ENCODE measurements at places on chromosomes 5 and 9.

DNA sequence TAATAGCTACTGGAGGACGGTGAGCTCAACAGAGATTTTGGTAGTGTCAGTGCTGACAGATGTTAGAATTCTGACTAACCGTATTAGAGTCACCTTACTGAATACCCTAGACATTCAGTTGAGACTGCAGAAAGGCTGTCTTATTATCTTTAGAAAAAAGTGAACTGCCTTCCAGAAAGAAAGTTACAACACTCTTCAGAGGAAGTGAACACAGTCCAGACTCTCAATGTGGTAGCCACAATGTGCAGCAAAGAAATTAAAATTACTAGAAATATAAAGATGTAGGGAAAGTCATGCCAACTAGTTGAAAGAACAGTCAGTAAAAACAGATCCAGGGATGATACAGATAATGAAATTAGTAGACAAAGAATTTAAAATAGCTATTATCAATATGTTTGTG lies 47.1 kb upstream of the COL15A1 start:
- no peak for DNase-seq

DNA sequence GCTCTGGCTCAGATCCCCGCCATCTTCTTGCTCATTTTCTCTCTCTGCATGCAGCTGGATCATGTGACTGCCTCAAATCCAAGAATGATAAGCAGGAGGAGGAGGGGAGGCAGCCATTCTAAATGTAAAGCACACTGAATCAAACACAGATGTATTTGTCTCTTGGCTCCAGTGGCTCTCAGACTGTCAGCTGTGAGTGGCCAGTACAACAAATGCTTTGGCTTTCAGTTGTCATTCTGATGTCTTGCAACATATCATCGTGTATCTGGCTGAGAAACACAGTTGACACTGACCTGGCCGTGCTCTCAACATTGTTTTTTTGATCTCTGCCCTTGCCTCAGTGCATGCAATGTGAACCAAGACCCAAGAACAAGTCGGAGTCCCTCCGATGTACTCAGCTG lies 233.1 kb downstream of the ADAMTSL1 start:
- DNase-seq: no peak

DNA sequence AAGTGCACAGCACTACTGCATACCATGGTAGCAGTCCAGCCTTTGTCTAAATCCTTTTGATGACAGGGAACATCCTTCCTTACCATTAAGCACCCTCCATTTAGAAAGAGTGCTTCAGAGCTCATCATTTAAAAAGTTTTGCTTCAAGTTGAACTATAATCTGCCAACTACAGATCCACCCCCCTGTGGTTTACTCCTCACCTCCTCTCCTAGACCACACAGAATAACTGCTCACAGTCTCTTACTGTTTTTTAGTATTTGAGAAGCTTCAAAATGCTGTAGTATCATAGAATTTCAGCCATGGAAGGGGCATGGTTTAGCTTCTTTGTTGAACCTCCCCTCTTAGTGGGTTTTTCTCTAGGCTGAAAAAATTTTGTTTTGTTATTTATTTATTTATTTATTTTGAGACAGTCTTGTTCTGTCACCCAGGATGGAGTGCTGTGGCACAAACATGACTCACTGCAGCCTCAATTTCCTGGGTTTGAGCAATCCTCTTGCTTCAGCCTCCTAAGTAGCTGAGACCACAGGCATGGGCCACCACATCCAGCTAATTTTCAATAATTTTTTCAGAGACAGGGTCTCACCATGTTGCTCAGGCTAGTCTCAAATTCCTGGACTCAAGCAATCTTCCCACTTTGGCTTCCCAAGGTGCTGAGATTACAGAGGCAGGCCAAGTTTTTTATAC lies 384.3 kb upstream of the RFX3 start:
- DNase-seq: no peak

DNA sequence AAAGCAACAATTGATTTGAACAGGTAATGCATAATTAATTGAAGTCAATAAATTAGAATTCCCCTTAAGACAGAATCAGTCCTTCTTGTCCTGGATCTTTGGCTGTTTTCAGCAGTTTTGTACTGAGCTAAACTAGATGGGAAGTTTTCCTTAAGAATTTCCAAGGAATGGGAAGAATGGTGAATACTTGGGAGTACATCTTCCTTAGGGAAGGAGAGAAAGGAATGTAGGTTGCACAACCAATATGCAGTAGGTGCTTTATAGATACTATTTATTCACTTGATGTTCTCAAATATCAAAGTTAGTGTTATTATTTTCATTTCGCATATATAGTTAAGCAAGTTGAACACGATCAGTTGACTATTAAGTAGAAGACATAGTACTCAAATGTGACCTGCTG lies 183.5 kb upstream of the MAP1B start:
- no peak for DNase-seq

DNA sequence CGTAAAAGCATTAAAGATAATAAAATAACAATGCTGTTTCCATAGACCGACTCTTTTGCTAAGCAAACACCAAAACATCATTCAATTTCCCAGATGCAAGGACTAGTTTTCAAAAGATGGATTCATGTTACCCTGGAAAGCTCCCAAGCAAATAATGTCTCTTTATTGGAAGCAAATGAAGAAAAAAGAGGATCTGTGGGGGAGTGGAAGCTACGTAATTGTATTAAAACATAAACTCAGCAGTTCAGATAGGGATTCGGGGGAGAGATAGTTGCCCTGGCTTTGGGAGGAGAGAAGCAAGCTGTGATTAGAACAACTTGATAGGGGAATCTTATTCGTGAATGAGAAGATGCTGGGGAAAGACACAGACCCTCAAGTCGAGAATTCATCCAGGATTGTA lies 491.0 kb upstream of the CLINT1 start:
- DNase-seq: no peak

DNA sequence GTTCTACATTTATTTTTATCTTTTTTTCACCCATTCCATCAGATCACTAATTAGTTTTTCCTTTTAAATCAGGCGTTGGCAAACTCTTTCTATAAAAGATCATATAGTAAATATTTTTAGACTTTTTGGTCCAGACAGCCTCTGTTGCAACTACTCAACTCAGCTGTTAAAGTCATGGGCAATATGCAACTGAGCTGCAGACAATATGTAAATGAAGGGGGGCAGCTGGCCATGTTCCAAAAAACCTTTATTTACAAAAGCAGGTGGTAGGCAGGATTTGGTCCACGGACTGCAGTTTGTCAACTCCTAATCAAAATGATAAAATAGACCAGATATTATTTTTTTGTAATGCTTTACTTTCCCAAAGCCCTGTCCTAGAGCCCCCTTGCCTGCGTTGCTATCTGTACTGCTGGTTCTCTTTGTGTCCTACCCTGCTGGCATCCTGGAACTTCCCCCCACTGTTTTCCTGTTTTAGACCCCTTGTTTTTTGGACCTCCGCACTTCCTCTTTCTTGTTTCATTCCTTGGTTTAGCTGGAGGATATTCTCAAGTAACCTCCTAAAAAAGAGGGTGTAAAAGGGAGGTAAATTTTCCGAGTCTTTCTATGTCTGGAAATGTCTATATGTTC lies 24.7 kb upstream of the TNFSF8 start:
- DNase-seq: no peak

DNA sequence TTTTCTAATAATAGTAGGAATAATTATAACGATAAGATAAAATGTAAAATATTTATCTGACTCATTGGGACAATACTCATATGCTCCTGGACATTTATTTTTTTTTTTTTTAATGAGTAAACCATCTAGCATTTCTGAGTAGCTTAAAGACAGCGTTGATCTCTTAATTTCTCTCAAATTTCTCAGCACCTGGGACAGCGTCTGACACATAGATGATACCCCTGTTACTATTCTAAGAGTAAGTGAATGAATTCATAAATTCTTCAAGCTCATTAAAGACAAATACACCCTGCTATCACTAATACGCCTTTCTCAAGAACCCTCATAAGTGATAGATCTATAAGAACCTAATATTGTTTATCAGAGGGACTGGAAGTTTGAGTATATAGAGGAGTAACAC lies 12.0 kb upstream of the HTR4 start:
- DNase-seq: no peak

DNA sequence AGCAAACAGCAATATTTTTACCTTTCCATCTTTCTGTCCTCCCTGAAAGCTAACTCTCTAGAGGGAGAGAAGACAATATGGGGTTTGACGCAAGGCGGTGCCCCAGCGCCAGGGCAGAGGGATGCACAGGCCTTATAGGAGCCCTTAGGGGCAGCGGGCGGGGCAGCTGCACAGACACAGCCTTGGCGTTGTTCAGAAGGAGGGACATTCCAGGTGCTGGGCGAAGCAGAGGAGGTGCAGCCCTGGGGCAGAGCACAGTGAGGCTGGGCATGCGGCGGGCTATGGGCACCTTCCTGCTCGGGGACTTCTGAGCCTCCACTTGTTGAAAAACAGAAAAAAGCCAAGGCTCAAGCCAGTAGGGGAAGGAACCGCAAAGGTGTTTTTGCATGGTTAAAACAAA lies 33.7 kb upstream of the BICD2 start:
- DNase-seq: no peak

DNA sequence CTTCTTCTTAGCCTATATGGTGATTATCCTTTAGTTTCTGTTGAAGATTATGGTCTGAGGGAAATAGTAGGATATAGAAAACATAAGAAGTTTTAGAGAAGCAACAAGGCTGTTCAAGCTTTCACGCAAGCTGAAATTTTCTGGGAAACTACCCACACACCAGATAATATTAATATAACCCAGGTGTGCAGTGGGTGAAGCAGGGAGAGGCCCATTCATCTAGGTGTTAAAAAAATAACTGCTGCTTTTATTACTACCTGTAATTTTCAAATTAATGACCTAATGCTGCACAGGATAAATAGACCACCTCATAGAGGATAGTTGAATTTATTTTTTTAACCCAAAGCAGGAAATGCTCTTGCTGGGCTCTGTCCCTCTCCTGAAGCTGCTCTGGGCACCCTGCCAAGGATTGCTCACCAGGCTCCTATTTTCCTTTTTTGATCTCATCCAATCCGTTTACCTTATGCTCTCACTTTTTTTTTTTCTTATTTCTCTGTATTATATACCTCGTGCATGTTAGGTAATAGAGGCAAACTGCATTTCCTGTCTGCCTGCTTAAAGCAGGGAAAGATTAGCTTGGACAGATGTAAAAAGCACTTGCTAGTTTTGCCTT lies 124.3 kb upstream of the SLC12A2 start:
- no peak for DNase-seq

DNA sequence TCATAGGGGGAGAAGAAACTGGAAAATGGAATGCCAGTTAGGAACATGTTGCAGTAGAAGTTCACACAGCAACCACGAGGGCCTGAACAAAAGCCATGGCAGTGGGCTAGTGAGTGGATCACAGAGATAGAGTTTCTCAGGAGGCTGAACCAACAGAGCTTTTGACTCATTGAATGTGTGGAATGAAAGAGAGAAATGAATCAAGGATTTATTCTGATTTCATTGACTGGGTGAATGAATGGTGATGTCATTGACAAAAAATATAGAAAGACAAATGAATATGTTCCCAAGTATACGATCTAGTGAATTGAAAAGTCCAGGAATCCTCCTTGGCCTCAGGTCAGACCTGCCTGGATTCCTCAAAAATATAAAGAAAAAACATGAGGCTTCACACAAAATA lies 99.2 kb downstream of the ZNF462 start:
- DNase-seq: no peak

DNA sequence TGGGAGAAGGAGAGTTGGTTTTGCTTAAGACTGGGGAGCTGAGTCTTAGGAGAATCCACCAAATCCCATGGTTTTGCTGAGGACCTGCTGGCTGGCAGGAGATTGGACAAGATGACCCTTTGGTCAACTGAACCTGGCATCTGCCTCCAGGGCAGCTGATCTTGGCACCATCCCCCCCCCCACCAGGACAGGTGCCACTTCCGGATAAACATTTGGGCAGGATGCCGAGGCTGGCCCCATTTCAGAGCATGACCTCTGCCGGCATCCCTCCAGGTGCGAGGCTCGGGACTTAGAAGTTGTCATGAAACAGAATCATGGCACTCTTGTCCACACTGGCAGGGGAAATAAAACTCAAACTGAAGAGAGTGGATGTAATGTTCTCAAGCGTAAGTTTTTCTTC lies 165.6 kb downstream of the MACROH2A1 start:
- DNase-seq: no peak

DNA sequence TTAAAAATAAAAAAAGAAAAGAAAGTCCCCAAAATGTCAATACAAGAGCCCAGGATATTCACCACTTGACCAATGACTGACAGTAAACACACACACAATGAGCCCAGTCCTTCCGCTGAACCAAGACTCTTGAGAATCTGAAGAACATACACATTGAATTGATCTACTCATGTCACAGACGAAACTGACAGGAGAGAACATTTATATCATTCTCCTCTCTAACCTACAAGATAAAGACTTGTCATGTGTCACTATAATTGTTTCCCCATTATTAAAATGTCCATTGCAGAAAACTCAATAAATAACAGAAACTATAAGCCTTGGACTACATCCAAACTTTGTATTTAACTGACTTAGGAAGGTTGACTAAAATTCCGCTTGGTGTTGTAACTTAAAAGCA lies 296.7 kb downstream of the EPB41L4A start:
- no peak for DNase-seq

- no peak for DNase-seq
These were observed 821.5 kb downstream of the EFNA5 start for GRCh38 chr5:106849266-106849665.

DNA sequence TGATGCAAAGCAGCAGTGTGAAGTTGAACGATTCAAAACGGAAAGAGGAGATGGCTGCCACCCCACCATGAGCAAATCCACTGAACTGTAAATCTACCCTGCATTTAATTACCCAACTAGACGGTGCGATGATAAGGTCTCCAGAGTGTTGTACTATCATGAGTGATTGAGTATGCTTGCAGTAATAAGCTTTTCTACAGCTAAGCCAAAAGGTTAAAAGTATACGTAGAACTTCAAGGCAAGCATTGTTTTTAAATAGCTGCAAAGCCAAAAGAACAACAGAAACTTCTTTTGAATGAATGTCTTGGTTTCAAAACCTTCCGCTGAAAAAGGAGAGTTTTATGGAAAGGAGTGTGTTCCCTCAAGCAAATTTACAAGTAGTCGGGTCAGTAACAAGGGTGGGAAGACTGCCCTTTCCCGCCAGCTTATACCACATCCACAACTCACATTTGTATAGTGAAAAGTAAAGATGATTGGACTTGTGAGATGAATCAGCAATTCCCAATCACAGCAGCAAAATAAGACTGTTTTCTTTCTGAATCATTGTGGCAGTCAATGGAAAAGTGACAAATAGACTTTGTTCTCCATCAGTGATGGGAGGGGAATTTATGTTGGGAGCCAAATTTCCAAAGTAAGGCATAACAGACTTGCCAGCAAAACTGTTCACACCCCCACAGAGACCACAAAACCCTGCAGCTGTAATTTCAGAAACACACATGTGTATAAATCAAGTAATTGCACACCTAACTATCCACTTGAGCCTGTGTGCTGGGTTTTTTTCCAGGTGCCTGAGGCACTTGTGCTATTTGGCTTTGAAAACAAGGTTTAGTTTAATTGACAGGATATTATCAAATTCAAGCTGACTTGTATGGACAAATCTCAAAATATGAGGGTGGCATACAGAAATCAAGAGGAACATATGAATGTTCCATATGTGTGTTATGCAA lies 407.7 kb upstream of the GRAMD2B start:
- DNase-seq: no peak

DNA sequence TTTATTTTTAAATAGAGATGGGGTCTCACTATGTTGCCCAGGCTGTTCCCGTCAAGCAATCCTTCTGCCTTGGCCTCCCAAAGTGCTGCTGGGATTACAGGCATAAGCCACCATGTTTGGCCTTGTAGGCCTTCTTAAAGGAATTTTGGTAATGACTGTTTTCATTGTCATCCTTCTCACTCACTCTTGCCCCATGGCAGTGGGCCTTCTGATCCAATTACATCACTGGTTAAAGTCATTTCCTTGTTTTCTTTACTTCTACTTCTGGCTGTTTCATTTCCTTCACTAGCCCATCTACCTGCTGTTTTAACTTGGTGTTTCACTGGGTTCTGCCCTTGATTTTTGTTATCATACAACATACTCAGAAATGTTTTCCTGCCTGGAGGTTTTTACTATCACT lies 20.1 kb upstream of the NIM1K start:
- no peak for DNase-seq

Data from GM12891 (cell line).